ENCODE measurements at places on chromosomes 4 and X.

- no peak for DNase-seq
Observed at GRCh38 chr4:70183168-70183939, 12.2 kb upstream of the ODAM start.

DNA sequence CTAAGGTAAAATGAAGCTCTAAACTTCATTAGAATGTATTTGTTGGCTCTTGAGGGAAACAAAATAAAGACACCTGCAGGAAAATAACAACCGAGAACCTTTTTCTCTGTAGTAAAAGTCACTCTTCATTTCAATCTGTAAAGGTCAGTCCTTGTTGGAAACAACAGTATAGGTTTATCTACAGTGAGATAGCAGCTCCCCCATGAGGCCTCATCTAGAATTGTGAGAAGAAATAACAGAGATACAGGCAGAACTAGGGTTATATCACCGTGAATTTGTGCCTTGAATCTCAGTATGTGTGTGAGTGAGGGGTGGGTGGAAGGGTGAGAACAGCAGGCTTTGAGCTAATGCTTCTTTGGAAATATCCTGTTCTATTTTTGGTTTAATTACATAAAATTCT, 107.8 kb upstream of the FMR1 start:
- no peak for DNase-seq

- DNase-seq, result no peak
Observed at GRCh38 chr4:106291678-106292077, 24.3 kb downstream of the TBCK start.

- no peak for DNase-seq
Observed at GRCh38 chr4:54495091-54495490, 162.7 kb upstream of the KIT start.

DNA sequence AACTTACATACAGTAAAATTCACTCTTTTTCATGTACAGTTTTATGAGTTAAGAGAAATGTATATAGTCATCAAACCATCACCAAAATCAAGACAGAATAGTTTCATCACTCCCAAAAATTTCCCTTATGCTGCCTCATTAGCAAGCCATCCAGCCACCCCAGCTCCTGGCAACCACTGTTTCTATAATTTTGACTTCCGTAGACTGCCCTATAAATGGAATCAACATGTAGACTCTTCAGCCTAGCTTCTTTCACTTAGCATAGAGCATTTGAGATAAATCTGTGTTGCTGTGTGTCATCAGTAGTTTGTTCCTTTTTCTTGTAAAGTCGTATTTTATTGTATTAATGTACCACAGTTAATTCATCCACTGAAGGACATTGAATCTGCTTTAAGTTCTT, 23.2 kb downstream of the HDX start:
- no peak for DNase-seq

DNA sequence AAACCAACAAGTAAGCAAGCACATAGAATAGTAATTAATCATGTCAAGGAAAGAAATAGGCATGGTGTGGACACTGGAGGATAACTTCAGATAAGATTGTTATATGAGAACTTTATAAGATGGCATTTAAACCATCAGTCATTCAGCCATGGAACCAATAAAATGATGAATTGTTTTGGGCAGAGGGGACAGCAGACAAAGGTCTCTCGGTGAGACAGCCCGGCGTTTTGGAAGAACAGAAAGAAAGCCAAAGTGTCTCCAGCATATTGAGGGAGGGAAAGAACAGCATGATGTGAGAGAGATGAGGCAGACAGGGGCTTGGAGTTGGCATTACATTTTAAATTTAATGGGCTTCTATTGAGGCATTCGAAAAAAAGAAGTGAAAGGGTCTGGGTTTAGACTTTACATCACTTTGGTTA, 883 bp upstream of the PPM1K start:
- DNase-seq, result no peak

DNA sequence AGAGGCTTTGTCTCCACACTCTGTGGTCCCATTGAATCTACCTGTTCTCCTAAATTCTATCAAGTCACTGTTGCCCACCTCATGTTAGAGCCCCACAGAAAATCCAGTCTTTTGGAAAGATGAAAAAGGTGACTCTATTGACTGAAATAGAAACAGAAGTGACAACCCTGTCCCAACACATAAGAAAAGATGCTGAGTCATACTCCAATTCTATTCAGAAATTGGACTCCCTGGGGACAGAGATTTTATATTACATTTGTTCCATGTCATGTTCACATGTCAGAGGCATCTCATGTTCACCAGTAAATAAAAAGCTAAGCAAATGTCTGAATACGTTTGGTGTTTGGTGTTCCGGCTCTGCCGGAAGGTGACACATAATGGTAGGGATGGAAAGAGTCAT, 2.9 kb upstream of the GRPR start:
- no peak for DNase-seq

GRCh38 chrX:71533516-71533850, 579 bp downstream of the OGT start:
- DNase-seq, result no peak

DNA sequence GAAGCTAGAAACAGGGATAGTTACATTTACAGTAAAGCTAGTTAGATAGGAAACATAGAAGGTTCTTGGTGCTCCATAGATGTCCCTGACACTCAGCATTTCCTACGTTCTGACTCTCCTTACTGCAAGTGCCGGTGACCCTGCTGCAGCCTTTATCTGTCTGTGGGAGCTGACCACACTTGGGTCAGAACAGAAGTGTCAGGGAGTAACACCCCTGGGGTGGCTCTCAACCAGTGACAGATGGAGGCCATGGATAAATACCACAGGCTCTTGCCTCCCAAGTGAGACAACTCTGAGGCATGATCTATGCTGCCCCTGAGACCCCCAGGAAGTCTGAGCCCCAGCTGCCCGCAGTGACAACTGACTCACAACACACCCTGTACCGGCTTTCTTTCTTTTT, 69.8 kb downstream of the ANXA3 start:
- DNase-seq, result no peak

GRCh38 chr4:21709031-21709430, 239.5 kb downstream of the KCNIP4 start:
- no peak for DNase-seq

DNA sequence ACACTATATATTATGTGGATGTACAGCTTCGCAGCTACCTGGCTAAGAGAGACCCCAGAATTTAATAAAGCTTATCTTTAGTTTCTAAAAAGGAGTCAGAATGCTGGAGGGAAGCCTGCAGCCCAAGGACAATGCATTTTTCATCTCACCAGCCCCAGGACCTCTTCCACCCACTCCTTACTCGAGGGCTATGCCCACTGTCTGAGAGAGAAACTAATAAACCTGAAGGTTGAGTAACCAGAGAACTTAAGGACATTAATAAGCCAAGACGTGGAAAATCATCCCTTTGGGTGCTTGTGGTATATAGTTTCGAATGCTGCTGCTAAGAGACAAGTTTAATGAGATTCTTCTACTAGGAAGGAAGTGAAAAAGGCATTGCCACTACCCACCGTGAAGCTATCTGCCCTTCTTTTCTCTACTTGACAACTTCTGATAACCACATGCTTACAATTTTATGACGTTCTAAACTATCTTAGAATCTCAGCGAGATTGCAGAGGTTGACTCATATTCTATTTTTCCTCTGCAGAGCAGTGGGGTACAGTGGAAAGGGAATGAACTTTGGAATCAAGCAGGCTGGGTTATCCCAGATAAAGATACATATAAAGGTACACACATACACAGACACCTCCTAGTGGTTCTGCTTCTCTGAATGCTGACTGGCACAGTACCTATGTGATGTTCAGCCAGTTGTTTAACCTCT, 3.3 kb downstream of the RELL1 start:
- no peak for DNase-seq

DNA sequence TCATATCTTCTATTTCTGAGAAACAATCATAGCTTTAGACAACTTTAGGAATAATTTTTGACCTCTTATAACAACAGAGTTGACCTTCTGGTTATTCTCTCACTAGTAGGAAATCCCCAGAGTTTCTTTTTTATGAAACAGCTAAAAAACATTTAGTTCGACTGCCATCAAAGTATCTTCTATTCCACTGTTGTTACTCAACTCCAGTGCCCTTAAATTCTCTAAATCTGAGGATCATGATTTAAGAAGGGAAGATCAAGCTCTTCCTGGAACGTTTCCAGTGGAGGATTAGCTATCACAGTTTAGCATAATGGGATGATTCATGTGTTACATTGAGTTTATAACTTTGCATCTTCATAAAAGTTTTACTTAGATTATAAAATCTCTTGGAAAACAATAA, 134.9 kb upstream of the VEGFC start:
- DNase-seq, result no peak

DNA sequence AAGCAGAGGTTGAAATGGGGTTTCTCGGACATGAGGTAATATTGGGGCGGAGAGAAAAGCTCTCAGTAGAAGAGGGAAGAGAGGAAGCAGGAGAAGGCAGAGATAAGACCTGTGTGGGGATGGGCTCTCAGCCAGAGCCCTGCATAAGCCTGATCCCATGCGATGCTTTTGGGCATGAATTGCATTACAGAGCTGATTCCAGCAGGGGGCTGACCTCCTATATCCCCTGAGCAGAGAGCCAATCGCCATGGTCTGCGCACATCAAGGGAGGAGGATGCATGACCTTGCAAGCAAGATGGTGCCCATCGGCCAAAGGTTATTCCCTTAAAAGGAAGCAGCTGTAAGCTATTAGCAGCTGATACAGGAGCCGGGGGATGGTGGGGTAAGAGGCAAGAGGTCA, 7.6 kb downstream of the ANOS1 start:
- DNase-seq, result no peak

DNA sequence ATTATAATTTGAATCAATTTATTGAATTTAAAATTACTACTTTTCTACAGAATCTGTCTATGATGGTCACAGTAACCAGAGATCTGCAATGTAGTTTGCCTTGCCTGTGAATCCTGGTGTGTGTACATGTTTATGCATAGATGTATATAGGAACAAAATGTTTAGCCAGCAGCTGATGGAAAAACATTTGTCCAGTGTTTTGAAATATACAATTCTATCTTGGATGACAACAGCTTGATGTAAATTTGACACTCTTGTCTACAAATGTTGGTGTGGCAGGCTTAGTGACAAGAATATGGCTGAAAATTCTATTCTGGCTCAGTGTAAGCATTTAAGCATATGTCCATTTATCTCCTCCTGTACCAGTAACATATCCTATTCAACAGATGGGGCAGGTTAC, 229.4 kb downstream of the RCHY1 start:
- no peak for DNase-seq

DNA sequence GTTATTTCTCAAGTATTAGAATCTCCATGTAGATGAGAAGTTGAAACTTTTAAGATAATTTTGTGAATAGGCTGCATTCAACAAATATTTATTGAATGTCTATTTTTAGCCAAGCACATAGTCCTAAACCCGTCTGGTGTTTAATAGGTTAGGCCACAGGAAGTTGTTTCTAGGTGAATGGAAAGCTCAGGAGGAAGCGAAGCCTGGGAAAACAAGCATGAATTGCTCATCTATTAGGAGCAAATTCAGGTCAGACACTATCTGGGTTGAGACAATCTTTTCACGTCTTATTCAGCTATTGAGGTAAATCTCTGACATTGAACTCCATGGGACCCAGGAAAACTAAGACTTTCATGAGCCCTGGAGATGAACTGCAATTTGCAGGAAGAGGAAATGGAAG, 43.1 kb upstream of the FREM3 start:
- no peak for DNase-seq

GRCh38 chr4:25308306-25308705, 4.3 kb upstream of the ZCCHC4 start:
- DNase-seq, result no peak

GRCh38 chr4:137804906-137805495, 272.7 kb upstream of the PCDH18 start:
- no peak for DNase-seq

GRCh38 chr4:183599690-183600089, 59.3 kb downstream of the RWDD4 start:
- no peak for DNase-seq

GRCh38 chr4:74623041-74623440, 171.3 kb downstream of the BTC start:
- DNase-seq, result peak; percentile 3

DNA sequence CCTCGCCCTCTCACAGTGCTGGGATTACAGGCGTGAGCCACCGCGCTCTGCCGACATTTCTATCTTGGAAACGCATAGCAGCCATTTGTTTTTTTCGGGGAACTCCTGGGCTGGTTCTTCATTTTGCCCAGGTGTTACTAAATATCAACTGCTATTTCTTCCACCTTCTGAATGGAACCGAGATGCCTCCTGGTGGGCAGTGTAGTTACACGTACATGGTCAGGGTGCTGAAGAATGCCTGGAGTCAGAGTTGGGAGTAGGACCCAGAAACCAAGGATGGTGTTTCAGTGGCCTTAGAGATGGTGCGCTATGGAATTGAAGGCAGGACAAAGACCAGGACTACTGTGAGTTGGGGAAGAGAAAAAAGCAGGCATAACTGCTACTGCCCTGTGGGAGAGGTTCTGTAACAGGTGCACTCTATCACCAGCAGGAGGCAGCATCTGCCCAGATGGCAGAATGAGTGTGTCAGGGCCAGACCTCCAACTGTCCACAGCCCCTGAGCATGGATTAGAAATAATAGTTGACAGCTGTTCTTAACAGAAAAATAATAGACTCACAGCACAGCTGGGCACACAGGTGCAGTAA, 81.7 kb downstream of the ZC4H2 start:
- no peak for DNase-seq

DNA sequence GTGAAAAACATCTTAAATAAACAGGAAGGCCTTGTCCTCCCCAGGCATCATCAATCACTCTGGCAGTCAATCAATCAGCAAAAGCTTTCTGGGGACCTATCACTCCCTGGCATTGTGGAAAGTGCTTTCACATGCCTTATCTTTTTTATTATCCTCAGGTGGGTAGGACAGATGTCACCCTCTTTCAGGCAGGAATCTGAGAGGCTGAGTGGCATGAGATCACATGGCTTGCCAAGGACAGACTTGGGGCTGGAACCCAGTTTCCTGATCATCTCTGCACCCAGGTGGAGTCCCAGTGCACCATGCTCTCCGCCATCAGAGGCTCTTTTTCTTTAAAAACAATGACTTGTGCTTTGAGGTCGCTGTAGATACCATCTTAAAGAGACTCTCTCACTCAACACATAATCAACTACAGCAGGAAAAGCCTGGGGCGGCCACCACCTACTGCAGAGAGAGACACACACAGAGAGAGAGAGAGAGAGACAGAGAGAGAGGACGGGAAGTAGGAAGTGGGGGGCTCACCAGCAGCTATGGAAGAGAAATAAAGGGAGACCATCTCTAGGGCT, 282.7 kb downstream of the PTTG2 start:
- no peak for DNase-seq

- DNase-seq, result no peak
Observed at GRCh38 chr4:48787056-48787455, 7.0 kb upstream of the FRYL start.

- DNase-seq, result no peak
Observed at GRCh38 chrX:111129921-111130320, 33.9 kb downstream of the PAK3 start.
